ENCODE measurements at places on chromosomes 7 and 10.
A peak's percentile ranks its signal among the peaks of the same experiment; 100 is the strongest.

DNA sequence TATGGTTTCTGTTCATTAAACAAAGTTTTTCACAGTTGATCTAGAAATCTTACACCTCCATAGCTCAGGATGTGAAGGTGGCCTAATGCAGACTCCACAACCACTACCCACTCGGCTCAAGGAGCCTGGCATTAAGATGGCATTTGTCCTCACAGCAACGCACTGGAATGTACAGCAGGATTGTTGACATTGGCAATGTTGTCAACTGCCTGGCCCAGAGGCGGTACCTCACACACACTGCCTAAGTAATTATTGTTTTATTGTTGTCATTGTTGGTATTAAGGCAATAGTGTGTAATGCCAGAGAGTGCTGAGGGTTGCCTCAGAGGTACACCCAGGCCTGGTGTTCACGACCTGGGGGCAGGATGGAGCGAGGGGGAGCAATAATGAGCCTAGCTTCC lies 38.3 kb downstream of the LRRC18 start:
- no peak for DNase-seq

- DNase-seq: peak; percentile 34
Measured at GRCh38 chr7:129690701-129691100, 79.2 kb downstream of the NRF1 start.

GRCh38 chr7:32224276-32224675 lies 154.1 kb upstream of the PDE1C start:
- DNase-seq: no peak

DNA sequence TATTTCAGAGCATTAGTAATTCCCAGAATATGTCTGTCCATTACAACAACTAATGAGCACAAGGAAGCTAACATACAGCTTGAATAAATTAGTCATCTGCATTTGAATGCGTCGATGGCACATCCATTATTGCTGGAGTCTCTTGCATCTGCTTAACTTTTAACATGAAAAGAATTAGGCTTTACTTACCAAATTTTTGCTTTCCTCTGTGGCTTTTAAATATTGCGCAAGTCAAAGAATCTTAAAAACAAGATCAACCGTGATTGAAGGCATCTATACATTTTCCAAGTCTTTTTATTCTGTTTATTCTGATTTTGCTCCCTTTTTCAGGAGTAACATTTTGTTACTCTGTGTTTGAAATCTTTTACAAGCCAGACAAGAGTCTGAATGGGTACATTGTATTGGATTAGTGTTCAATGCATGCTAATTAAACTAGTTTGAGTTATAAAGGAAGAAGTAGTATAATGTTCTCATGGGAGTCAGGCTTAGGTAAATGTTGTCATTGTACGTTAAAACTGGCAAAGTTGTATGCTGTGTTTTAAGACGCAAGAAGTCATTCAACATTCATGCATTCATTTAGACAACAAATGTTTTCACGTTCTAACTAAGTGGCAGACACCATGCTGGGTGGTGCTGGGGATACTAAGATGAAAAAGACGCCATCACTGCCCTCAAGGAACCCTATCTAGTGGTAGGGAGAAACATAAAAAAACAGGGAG lies 4.0 kb upstream of the CACNB2 start:
- no peak for DNase-seq

- no peak for DNase-seq
Measured at GRCh38 chr7:152520861-152521302, 85.1 kb upstream of the KMT2C start.

DNA sequence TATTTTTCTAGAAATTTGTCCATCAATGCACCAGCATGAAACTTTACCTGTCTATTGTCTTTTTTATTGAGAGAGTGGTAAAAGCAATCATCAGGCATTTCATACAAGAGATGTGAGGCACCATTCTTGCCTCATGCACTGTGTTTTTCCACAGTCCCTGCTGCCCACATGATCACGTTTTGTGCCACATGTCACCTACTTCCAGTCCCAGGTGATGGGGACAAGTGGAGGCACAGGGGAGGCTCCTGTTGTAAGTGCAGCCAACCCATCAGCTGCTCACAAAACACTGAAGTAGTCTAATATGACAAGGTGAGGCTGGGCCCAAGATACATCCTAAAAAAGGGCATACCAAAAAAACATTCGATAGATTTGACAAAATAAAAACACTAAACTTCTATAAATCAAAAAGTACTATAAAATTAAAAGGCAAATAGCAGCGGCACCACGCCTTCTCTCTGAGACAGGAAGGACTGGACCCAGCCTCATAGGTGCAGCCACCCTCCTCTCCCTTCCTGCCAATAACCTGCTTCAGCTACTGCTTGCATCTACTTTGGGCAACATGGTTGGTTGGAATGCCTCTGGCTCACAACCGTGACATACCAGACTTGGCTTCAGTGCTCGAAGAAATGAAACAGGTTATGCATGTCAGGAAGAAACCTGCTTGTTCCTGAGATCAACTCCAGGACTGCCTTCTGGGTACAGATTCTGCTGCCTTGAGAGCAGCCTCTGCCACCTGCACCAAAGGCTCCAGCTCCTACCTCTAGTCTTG lies 2.3 kb downstream of the ZC3HAV1L start:
- DNase-seq: no peak

- DNase-seq: no peak
Measured at GRCh38 chr7:53475776-53476175, 440.3 kb downstream of the POM121L12 start.

DNA sequence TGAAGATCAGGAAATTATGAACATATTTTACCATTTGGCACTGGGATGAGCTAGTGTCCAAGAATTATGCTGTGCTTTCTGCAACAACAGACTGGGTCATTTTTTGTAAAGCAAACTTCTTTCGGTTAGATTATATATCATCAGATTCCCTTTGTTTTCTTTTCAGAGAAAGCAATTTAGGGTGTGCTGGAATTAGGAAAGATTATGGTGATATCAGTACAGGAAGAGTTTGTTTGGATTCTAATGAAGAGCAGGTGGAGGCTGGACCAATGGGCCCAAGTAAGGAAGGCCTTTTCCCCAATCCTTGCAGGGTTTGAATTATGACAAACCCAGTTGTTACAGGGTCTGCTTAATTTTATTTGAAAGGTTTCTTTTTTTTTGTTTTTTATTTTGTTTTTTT lies 1092.8 kb downstream of the KCNMA1 start:
- DNase-seq: no peak

DNA sequence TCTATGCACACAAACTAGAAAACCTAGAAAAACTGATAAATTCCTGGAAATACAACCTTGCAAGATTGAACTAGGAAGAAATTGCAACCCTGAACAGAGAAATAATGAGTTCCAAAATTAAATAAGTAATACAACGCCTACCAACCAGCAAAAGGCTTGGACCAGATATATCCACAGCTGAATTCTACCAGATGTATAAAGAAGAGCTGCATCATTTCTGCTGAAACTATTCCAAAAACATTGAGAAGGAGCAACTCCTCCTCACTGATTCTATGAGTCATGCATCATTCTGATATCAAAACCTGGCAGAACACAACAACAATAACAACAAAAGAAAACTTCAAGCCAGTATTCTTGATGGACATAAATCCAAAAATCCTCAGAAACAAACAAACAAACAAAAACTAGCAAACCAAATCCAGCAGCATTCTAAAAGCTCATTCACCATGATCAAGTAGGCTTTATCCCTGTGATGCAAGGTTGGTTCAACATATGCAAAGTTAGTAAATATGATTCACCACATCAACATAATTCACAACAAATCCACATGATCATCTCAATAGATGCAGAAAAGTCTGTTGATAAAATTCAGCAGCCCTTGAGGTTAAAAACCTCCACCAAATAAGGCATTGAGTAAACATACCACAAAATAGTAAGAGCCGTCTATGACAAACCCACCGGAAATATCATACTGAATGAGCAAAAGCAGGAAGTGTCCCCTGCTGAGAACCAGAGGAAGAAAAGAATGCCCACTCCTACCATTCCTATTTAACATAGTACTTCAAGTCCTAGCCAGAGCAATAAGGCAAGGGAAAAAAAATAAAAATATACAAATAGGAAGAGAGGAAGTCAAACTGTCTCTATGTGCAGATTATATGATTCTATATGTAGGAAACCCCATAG lies 98.2 kb downstream of the PCDH15 start:
- DNase-seq: no peak

- DNase-seq: no peak
Measured at GRCh38 chr7:8254667-8255066, 7.3 kb downstream of the ICA1 start.

GRCh38 chr7:77469927-77470326 lies 53.8 kb upstream of the GSAP start:
- DNase-seq: no peak

GRCh38 chr10:91879515-91880170 lies 29.6 kb downstream of the FGFBP3 start:
- no peak for DNase-seq

GRCh38 chr7:1123715-1124114 lies 35.8 kb downstream of the GPER1 start:
- DNase-seq: no peak

- no peak for DNase-seq
Measured at GRCh38 chr7:47423196-47423595, 158.7 kb downstream of the TNS3 start.

- no peak for DNase-seq
Measured at GRCh38 chr7:43351683-43352082, 231.2 kb upstream of the STK17A start.

- DNase-seq: no peak
Measured at GRCh38 chr7:131681961-131682360, 125.5 kb upstream of the PODXL start.

- no peak for DNase-seq
Measured at GRCh38 chr7:106858618-106859532, 6.2 kb upstream of the PIK3CG start.

DNA sequence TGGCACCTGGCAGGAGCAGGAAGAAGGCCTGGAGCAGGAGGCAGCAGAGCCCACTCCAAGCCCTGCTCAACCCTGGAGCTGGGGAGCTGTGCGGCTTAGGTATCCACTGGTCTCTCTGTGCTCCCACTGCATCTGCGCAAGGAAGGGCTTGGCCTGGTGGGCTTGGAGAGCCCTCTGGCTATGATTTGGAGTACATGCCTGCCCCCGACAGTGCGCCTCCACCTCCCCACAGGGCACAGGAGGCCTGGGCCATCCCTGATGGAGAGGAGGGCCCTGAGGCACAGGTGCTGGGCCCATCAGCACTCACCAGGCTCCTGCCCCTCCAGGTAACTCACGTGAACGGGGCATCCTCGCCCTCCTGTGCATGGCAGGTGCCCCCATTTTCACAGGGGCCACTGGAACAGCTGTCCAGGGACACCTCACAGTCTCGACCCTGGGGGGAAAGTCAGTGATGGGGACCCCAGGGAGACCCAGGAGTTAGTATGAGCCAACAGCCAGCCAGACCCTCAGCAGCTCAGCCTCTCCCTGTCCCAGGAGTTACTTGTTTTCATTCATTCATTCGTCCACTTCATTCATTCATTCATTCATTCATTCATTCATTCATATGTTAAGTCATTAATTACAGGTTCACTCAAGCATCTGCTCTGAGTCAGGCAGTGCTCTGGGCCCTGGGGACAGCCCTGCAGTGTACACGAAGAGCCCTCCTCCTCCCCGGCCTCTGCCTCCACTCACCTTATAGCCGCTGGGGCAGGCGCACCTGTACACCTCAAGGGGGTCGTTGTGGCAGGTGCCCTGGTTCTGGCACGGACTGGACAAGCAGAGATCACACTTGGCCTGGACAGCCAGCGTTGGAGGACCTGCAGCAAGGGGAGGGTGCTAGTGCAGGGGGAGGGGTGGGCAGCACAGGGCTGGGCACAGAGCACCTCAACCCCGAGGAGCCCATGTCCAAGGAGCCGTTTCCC lies 167.2 kb downstream of the SLIT1 start:
- DNase-seq: no peak

- no peak for DNase-seq
Measured at GRCh38 chr10:84005403-84005802, 133.9 kb upstream of the GHITM start.

- DNase-seq: no peak
Measured at GRCh38 chr10:72762042-72762441, 70.1 kb downstream of the MCU start.

- DNase-seq: no peak
Measured at GRCh38 chr7:129257168-129257567, 32.3 kb downstream of the AHCYL2 start.

GRCh38 chr7:2028733-2029132 lies 204.0 kb downstream of the MAD1L1 start:
- no peak for DNase-seq

GRCh38 chr7:6167004-6167551 lies 105.3 kb downstream of the CYTH3 start:
- DNase-seq: no peak

DNA sequence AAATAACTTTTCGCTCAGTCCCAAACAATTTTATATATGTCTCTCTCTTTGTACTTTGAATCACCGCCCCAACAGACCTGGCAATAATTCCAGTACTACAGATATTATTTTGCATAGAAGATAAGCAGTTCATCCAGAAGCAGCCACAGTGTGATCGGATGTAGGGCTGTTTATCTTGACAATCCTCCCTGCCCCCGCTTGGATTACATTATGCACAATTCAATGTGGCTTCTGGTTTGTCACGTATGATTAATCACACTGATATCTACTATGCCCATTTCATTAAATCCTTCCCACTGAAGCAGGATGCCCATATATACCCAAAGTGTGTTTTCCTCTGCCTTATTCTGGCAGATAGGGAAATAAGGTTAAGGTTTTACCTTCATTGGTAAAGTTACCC lies 115.2 kb downstream of the PDE1C start:
- peak; percentile 31 for DNase-seq

- peak; percentile 7 for DNase-seq
Measured at GRCh38 chr10:73163096-73163495, 4.7 kb downstream of the ECD start.

DNA sequence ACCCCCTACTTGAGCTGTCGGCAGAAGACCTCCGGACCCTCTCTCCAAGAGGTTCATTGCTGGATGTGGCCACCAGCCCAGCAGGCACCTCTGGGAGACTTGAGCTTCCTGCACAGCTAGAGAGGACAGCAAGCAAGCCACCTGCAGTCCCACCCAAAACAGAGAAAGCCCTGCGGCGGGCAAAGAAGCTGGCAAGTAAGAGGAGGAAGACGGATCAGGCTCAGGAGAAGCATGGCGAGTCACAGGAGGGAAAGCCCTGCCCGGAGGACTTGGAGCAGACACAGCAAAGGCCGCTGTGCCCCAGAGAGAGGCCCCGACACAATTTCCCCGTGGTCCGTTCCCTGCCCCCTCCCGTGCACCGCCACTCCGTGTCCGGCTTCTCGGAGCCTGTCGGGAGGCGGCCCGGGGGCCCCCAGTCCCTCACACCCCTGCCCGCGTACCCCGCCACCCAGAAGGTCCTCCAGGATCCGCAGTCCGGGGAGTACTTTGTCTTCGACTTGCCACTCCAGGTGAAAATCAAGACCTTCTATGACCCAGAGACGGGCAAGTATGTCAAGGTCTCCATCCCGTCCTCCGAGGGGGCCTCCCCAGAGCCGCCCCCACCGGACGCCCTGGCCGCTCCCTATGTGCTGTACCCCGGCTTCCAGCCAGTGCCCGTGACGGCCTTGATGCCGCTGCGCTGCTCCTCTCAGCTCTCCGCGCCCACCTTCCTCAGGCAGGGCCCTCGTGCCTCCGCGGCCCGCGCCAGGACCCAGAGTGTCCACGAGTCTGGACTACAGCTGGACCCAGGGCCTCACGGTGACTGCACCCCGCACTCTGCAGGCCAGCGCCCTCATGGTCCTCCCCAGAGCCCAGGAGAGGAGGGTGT lies 27.2 kb downstream of the C10orf71 start:
- DNase-seq: no peak

GRCh38 chr7:21500117-21500832 lies 42.6 kb upstream of the DNAH11 start:
- DNase-seq: no peak
